PC-9 (cell line): ENCODE measurements at places on chromosomes 7 and 10. TPM values are rescaled to one million over a fixed set of nuclear protein-coding genes. Genes with fewer than 3 reads are reported as not detected.

The CYP26A1 gene
- 2.2 TPM in 2 replicates for total RNA-seq

GRCh38 chr7:92621561-92622023 is 31.4 kb upstream of the FAM133B start:
- DNase-seq = no peak

GRCh38 chr10:131869344-131869743 is 31.5 kb upstream of the PPP2R2D start:
- DNase-seq = no peak

- DNase-seq = no peak
Observed at GRCh38 chr10:65753532-65753931, 1172.3 kb upstream of the LRRTM3 start.

DNA sequence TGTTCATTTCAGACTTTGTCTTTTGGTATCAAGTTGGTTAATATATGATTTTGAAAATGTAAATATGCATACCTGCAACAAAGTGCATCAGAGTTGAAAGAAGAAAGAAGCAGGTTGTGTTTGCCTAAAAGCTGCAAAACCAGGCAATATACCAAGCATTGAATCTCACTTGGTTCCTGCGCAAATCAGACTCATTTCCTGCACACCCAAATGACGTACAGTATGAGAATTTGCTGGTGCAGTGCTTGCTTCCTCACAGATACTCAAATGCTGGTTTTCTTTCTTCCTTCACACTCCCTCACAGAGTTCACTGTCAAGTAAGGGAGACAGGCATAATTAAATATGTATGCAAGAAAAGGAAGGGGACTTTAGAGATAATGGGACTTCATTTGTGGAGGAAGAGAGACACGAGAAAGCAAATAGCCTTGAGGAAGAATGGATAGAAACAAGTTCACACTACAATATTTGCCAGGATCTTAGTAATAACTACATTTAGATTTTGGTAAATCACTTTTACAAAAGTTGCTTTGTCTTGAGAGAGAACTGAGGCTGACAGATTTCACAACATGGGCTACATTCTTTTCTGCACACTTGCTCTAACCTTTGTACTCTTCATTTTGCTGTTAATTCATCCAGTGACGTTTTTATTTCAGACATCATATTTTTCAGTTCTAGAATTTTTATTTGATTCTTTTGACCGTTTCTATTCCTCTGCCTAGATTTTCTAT is 56.9 kb upstream of the AOAH start:
- no peak for DNase-seq

DNA sequence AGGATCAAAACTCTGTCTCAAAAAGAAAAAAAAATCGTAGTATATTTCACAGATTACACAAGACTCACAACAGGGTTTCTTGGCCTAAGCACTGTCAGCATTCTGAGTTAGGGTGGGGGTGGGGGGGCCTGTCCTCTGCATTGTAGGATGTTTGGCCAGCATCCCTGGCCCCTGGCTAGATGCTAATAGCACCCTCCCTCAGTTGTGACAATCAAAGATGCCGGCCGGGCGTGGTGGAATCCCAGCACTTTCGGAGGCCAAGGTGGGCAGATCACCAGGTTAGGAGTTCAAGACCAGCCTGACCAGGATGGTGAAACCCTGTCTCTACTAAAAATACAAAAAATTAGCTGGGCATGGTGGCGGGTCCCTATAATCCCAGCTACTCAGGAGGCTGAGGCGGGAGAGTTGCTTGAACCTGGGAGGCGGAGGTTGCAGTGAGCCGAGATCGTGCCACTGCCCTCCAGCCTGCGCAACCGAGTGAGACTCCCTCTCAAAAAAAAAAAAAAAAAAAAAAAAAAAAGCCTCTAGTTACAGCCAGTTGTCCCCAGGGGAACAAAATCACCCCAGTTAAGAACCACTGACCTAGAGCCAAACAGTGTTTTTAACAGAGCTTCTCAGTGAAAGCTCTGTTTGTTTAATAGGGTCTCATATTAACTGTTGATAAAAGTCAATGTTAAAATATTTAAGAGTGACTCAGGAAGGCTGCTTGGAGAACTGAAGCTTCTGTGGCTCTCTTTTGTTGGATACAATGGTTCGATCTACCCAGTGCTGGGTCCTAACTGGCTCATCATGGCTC is 161.0 kb upstream of the FAM171A1 start:
- no peak for DNase-seq

The CCL24 gene
- not detected in 2 replicates for total RNA-seq

The ZNF365 gene
- 1.3 and 1.8 TPM in 2 replicates for total RNA-seq
